COLO829 (cell line): ENCODE measurements at places on chromosomes 7 and 10.

DNA sequence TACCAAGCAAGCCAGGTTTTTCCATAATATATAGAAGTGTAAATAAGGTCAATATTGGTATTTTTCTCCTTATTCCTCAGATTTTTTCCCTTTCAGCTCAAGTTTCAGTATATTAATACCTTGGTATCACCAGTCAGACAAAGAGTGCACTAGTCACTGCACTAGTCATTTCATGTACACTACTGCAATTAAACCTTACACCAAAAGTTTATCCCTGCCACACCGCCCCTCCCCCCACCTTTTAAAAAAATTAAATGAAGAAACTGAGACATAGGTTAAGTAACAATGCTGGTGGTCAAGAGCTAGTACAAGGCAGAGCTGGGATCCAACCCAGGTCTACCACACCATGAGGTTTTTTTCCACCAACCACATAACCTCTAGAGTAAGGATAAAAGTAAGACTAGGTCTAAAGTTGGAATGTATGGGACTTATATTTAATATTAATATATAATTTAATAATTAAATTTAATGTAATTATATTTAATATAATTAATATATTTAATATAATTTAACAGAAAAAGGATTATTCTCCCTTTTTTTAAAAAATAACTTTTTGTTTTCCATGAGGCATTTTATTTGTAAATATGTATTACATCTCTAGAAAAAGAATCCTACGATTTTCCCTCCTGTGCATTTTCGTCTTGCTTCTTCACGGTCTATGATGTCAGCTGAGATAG, 68.5 kb downstream of the NT5C2 start:
- DNase-seq = no peak

- DNase-seq = no peak
Measured at GRCh38 chr7:45515346-45515745, 58.8 kb upstream of the ADCY1 start.

- DNase-seq = no peak
Measured at GRCh38 chr10:125823663-125824251, 411 bp downstream of the BCCIP start.

- DNase-seq = no peak
Measured at GRCh38 chr10:6363511-6363910, 160.8 kb downstream of the PFKFB3 start.

GRCh38 chr7:142790555-142790954, 19.8 kb downstream of the PRSS2 start:
- no peak for DNase-seq

- no peak for DNase-seq
Measured at GRCh38 chr10:49408519-49409306, 12.8 kb upstream of the DRGX start.
